Stimulated activated CD8-positive, alpha-beta memory T cell treated with anti-CD3 and anti-CD28 coated beads, Interleukin-4, amount 100 ng/mL, for 1 hour (primary cell): ENCODE measurements at places on chromosomes 3 and 15.

- DNase-seq = no peak
Measured at GRCh38 chr3:67569324-67569723, 85.1 kb downstream of the SUCLG2 start.

DNA sequence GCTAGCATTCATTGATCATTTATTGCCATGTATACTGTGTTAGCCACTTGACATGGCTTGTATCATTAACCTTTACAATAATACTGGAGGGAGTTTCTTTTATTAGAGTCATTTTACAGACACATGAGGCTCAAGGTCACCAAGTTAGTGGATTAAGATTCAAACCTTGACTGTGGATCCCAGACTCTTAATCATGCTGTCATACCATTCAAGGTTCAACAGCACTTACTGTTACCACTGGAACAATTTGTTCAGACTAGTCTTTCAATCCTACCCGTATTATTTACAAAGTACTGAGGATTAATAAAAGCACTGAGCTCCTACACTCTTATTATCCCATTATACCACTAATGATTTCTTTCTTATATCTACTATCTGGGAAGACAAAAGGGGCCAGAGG lies 1.2 kb downstream of the COX17 start:
- no peak for DNase-seq

GRCh38 chr15:51793521-51794305 lies 35.7 kb upstream of the TMOD3 start:
- DNase-seq = no peak

DNA sequence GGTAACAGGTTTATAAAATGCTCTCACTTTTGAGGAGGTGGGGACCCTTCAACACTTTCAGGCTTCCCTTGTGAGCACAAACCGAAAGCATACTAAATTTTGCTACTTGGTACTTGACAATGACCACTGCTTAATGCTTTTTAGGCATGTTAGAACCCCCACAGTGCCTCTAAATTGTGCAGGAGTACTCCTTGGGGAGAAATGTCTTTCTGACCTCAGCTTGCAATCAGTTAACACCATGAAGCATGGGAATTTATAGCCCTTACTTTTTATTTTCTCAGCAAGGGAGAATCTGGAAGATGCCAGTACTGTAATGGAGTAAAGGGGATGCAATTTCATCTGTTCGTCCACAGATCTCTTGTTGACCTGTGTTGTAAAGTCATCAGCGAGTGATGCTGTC lies 308.9 kb upstream of the TBC1D5 start:
- no peak for DNase-seq

DNA sequence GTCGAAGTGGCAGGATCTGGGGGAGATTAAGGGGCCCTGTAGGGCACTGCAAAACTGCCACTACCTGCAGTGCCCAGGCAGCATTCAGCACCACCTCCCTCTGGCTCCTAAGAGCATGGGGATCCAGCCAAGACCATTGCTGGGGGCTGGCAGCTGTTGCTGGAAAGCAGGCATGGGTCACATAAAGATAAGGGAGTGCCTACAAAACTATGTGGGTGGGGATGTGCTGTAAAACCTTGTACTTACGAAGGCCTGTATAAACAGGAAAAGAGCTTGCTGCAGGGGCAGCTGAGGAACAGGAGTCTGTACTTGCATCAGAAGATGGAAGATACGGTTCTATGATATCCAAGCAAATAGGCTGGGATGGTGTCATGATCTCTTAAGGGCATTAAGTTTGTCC lies 27.1 kb downstream of the IL20RB start:
- DNase-seq = no peak

DNA sequence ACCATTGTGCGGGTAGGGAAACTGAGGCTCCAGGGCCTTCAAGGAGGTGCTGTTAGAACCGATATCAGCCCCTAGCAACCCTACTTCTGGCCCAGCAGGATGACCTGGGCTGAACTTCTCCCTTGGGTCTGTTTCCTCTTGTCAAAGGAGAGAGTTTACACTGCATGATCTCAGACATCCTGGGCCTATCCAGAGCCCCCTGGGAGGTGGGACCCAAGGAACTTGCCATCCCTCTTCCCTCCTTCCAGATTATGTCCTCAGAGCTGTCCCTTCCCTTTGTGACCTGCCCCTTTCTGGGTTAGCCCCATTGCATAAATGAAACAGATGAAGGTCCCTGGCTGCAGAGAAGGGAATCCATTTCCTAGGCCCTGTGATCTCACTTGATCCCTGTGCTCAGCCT lies 12.3 kb upstream of the DNAH1 start:
- no peak for DNase-seq
